Amygdala (tissue), 56 donors: ENCODE measurements at places on chromosomes 11 and 22.
A peak's percentile ranks its signal among the peaks of the same experiment; 100 is the strongest.

DNA sequence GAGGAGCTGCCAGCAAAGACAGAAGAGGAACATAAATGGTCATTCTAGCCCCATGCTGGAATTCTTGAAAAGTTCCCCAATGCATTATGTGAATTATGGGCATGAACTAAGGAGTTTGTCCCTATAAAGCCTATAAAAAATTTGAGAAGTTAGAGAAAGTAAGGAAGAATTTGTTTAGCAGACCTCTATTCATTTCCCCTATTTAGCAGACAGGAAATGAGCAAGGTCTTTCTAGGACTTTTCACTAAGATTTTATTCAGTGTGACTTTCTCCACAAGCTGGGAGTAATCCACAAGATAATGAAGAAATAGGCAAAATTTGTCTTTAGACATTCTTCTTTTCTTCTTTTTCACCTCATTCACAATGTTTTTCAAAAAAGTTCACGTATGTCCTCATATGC, 20.0 kb downstream of the PRRG4 start:
- DNase-seq: no peak

- no peak for DNase-seq
Observed at GRCh38 chr11:61904539-61905048, 12.8 kb downstream of the RAB3IL1 start.

DNA sequence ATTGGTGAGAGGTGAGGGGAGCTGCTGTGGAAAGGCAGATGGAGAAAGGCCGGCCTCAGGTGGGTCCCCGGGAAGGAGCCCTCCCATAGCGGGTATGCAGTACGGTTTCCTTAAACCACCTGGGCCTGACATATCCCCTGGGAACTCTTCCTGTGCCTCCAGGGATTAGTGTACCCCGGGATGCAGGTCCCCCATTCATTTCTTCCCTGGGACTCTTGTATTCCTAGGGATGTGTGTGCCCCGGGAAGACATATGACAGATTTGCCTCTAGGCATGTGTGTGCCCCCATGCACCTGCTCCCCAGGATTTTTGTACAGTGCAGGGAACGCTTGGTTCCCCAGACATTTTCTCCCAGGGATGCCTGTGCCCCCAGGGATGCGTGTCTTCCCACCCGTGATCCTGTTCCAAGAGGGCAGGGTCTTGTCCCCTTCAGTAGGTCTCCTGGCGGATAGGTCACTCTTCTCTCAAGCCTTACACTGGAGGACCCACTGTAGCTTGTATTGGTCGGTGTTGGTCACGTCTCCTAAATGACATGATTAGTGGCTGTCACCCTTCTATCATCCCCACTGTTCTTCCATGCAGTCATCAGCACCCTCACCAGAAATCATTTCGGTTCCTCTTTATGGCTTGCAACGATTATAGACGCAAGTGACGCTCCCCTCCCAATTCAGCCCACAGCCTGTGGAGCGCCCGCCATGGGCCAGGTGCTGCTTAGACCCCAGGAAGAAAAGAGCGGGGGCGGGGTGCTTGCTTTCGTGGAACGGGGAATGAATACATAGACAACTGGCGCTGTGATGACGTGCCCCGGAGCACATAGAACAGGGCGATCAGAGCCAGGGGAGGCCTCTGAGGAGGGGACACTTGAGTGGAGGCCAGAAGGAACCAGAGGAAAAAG, 1.3 kb downstream of the PARVB start:
- DNase-seq: no peak

- no peak for DNase-seq
Observed at GRCh38 chr11:125935618-125936199, 10.1 kb upstream of the VSIG10L2 start.

DNA sequence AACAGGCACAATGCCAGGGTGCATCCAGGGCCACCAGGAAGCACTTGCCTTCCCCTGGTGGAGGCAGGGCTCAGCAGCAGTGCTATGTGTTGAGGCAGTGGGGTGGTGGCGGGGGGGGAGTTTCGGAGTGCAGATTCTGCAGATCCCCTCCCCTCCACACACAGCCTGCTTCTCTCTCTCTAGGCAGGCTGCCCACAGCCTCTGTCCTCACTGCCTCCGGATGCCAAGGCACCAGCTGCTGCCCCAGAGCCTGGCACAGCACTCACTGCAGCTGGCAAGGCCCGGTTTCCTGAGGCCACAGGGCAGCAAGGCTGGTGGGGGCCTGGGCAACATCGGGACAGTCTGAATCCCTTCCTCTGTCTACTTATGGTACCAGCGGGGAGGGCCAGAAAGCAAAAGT, 35.8 kb downstream of the NRXN2 start:
- peak; percentile 82 for DNase-seq

DNA sequence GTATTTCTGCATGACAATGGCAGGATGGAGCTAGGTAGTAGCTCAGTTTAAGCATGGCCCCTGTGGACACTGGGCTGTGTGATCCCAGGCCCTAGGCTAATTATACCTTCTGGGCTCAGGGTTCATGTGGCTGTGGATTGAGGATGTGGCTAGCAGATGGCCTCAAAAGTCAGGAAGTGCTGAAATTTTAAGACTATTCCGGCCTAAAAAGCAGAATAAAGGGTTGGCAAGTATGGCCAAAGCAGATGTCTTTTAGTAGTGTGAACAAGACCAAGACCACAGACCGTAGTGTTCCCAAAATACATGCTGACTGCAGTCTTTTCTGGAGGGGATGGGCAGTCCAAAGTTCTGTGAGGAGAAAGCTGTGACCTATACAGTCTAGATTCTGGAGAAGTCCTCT, 115.7 kb upstream of the RAG2 start:
- no peak for DNase-seq

GRCh38 chr11:1572197-1573076, at the start of gene DUSP8:
TSS of gene DUSP8 (minus strand) at chr11:1572271. CDS start at chr11:1565826, 6,445 bp downstream.
- peak; percentile 62 for DNase-seq

DNA sequence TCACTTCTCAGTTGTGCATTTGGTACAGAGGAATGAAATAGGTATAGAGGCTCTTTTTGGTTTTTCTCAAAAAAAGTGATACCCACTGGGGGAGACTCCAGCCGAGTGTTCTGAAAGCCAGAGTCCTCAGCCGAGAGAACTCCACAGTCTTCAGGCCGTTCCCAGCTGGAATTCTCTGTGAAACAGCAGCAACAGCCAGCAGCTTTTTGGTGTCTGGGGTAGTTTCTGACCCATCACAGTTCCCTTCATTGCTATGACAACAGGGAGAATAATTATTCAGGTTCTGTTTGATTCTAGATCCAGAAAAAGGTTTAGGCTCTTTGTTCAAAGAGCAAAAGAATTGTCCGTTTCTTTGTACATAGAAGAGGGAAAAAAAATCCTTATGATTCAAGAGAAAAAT, 84.6 kb downstream of the C22orf31 start:
- DNase-seq: no peak

DNA sequence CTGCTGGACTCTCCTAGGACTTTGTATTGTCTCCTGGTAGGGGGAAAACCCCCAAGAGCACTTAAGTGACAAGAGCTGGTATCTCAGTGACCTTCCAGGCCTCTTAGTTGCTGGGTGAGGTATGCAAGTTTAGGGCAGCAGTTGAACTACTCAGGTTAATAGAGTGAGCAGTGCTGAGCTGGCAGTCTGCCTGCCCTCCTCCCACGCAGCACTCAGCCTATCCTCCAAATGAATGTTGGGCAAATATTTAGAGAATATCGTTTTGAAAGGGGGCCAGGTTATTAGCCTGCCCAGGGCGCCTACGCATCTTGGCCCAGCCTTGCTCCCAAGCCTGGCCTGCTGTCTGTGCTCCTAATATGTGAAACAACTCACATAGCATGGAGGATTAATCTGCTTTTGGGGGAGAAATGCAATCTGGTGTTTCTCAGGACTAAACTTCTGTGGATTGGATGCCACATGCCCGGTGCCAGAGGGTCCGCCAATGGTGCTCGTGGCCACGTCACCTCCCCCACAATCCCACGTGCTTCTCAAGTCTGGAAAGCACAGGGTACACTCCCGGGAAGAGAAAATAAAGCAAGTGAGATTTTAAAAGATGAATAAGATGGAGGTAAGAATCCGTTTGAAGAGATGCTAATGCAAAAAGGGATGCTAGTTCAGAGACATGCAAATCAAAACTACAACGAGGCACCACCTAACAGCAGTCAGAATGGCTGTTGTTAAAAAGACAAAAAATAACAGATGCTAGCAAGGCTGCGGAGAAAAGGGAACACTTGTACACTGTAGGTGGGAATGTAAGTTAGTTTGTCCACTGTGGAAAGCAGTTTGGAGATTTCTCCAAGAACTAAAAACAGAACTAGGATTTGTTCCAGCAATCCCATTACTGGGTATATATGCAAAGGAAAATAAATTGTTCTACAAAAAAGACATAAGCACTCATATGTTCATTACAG, 67.7 kb downstream of the SPON1 start:
- DNase-seq: no peak

DNA sequence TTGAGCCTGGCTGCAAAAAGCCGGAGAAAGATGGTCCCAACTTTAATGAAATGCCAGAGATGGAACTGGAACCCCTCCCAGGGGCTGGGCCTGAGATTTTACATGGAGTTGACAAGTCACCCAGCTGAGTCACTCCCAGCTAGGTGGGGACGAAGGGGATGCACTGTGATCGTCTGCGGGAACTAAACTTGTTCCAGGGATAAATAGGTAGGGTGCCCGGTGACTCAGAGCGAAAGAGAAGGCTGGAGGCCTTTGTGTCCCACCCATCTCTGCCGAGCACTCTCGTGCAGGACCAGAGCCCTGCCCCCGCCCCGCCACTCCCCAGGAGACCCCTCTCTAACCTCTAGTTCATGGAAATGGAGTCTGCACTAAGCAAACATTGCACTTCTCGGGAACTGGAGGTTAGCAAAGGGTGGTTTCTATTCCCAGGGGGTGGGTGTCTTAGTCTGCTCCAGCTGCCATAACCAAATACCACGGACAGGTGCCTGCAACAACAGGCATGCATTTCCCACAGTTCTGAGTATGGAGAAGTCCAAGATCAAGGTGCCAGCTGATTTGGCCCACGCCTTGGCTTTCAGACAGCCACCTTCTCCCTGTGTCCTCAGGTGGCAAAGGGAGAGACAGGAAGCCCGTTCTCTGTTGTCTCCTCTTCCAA, 60.7 kb upstream of the FADD start:
- DNase-seq: no peak

- no peak for DNase-seq
Observed at GRCh38 chr11:119266063-119266462, 50.9 kb downstream of the MCAM start.

GRCh38 chr11:133175103-133175502, 357.2 kb downstream of the OPCML start:
- no peak for DNase-seq

DNA sequence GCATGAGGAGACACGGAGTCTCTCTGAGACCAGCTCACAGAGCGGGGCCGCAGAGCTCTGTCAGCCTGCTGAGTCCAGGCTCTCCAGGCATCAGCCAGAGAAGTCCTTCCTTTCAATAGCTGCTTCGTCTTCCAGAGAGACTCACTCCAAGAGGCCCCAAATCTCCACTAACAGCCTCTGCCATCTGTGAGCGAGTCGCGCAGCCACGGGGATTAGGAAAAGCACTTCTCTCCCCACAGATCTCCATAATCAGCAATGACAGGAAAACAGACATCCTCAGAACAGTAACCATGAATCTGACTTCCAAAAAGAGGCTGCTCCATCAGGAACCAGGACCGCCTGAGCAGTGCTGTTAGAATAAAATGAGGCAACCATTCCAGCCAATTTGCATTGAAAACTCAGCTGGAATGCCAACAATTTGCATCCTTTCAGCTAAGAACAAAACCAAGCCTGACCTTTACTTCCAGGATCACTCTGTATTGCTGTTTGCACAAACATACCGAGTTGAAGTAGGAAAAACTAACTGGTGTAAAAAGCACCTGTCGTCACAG, 65.4 kb downstream of the SMCO4 start:
- DNase-seq: no peak

DNA sequence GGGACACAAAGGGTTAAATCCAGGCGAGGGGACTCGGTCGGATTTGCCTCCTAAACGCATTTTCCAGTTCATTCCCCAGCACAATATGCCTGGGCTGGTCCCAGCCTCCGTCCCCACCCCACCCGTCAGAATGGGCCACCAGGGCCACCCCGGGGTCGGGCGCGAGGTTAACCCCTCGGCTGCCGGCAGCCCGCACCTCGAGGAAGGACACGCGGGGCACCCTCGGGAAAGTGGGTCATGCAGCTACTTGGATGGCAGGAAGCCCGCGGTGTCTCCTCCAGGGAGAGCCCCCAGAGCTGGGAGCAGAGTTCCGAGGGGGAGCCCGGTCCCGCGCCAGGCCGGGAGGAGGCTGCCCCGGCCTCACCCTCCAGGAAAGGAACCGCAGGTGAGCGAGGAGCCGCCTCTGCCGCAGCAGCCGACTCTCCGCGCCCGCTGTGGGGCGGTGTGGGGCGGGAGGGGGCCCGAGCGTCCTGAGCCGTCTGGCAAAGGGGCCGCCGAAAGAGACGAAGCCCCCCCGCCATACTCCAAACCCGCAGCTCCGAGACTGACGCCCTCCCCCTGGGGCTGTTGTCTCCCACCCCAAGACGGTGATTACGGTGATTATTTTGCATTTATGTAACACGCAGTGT, 1.4 kb downstream of the NECTIN1 start:
- no peak for DNase-seq

DNA sequence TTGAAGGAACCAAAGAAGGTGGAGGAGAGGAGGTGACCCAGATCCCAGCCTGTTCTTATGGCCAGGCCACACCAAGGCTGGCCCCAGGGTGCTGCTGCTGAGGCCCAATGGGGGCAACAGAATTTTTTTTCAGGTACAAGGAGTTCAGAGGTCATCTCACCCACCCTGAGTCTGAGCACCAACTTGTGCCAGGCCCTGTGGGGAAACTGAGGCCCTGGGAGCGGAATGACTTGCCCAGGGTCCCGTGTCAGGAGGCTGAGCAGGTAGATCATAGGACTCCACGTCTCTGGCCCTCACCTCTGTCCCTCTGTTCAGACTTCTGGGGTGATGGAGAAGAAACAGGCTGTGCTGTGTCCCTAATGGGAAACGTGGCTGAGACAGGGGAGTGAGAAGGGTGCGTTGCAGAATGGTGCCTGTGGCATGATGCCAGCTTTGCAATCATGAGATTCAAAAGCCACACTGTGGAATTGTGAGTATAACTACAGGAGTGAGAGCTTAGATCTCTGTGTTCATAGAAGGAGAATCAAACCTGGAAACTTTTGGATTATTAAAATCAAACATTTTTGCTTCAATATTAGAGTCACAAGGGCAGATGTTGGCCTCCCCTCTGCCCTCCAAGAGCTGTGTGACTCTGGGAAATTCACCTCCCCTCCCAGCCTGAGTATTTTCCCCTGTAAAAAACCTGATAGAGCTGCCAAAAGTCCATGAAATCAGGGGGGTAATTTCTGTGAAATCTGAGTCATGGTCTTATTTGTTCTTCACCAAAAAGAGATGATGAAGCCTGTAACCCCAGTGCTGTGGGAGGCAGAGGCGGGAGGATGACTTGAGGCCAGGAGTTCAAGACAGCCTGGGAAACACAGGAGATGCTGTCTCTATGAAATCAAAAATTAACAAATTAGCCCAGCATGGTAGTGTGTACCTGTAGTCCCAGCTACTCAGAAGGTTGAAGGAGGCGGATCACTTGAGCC, 874 bp downstream of the APOL1 start:
- DNase-seq: no peak

GRCh38 chr11:83779876-83780275, 493.7 kb upstream of the CCDC90B start:
- DNase-seq: no peak
